Omental fat pad (tissue), 4 donors: ENCODE measurements at places on chromosomes 4 and X. TPM values are rescaled to one million over a fixed set of nuclear protein-coding genes. Genes with fewer than 3 reads are reported as not detected.

Gene ALB
- not detected for total RNA-seq

Gene GABRG1
- total RNA-seq: not detected

Gene DCAF16
- total RNA-seq: 25.4 TPM

DNA sequence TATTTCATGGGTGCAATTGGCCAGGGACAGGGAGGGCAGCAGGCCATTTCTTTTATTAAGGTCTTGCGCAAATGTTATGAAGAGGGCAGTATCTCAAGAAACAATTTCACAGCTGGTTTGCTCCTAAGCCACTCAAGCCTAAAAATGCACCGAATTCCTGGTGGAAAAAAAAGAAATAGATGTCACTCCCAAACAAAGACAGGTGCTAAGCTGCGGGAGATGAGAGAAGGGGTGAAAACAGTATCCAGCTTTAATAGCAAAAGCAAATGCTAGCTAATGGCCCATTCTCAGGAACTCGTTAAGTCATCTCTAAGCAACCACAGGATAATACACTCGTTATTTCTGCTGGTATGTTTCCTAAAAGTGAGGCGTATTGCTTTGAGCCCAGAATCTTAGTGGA, 116.4 kb downstream of the ARX start:
- DNase-seq: no peak

GRCh38 chr4:34309383-34309906, 1934.9 kb downstream of the ARAP2 start:
- DNase-seq: no peak

GRCh38 chrX:31483336-31483735, 411.5 kb upstream of the FTHL17 start:
- DNase-seq: no peak
